Myocyte (in vitro differentiated cells): ENCODE measurements at places on chromosomes 5 and 9.

- DNase-seq: no peak
Observed at GRCh38 chr5:67014957-67015400, 181.6 kb downstream of the CD180 start.

DNA sequence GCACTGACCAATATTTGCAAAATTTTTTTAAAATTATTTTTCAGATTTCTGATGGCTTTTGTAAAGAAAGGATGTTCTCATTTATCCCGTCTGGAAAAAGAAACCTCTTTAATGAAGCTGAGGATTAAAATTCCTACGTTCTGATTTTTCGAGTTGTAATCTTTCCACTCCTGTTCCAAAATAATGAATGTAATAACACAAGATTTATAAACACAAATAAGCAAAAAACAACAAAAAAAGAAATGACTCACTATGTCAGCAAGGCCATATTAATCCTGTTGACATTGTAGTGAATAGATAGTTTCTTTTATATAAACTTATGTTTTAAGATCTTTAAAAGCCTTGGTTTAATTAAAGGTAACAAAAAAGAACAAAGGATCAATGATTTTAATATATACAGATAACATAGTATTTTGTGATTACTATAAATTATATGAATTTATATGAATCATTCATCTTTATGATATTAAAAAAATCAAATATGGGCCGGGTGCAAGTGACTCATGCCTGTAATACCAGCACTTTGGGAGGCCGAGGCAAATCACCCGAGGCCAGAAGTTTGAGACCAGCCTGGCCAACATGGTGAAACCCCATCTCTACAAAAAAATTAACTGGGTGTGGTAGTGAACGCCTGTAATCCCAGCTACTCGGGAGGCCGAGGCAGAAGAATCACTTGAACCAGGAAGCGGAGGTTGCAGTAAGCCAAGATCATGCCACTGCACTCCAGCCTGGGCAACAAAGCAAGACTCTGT is 336.6 kb upstream of the DAB2 start:
- no peak for DNase-seq

- no peak for DNase-seq
Observed at GRCh38 chr5:9841516-9842170, 211.5 kb upstream of the TAS2R1 start.

GRCh38 chr5:16378762-16379161 is 86.8 kb downstream of the ZNF622 start:
- no peak for DNase-seq

- DNase-seq: no peak
Observed at GRCh38 chr5:10578293-10578665, 14.4 kb downstream of the ANKRD33B start.

DNA sequence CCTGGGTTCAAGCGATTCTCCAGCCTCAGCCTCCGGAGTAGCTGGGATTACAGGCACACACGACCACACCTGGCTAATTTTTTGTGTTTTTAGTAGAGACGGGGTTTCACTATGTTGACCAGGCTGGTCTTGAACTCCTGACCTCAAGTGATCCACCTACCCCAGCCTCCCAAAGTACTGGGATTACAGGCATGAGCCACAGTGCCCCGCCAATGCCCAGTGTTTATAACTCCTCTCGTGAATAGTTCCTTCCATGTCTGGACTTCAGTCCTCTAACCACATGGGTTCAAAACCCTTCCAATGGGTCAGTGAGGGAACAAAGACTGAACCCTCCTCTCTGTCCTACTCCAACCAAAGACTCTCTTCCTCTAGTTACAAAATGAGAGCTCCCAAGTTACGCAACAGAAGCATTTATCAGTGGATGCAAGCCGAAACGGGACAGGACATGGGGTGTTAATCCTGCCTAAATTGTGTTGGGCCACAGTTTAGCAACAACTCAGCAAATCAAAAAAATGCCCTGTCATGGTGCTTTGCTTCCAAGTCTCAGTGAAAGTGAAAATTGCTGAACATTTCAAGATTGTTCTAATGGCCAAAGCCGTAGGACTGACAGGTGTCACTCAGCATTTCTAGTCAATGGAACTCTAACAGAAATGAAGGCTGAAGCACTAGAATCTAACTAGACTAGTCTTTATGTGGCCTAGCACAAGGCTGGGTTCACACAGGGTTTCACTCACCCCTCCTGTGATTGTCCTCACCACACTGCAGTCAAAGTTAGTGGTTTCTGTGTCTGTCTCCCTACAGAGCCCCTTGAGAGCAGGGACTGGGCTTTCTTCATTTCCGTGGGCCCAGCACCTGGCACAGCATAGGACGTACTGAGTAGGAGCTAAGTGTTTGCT is 3.2 kb upstream of the TMEM245 start:
- DNase-seq: no peak

DNA sequence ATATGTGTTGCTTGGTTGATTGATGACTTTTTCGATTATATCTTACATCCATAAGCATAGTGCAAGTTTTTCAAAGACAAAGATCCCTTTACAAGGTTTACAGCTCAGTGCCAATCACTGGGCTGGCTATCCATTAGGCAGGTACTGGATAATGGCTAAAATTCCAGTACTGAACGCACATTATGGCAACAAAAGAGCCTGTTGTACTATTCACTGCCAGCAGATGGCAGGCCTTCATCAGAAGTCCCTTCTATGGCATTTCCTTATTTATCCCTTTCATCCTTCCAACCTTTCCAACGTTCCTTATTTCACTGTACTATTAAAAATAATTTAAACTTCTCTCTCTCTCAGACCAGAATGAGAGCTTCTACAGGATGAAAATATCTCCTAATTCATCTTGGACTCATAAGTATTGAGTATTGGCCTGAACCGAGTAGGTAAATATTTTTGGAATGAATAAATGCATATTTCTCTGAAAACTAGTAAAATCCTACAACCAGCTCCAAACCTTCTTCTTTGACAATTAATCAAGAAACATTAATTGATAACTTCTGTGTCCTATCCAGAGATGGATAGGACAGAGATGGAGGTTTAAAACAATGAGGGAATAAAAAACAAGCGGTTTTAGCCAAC is 6.7 kb upstream of the WNT8A start:
- peak; percentile 67 for DNase-seq

DNA sequence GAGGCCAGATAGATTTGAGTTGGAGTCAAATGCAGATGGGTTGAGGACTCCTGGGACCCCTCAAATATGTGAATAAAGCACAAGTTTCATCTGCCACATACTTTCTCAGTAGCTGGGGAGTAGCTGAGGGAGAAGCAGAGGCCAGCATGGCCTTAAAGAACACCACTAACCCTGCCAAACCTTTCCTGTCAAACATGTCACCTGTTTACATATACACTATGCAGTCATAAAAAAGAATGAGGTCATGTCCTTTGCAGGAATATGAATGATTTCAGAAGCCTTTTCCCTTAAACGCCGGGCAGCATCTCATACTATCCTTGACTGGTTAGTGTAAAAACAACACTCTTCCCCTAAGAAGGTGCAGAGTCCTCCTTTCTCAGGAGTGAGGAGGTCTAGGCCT is 25.2 kb upstream of the HSD17B4 start:
- no peak for DNase-seq

- no peak for DNase-seq
Observed at GRCh38 chr9:96607971-96608370, 11.7 kb downstream of the CDC14B start.

DNA sequence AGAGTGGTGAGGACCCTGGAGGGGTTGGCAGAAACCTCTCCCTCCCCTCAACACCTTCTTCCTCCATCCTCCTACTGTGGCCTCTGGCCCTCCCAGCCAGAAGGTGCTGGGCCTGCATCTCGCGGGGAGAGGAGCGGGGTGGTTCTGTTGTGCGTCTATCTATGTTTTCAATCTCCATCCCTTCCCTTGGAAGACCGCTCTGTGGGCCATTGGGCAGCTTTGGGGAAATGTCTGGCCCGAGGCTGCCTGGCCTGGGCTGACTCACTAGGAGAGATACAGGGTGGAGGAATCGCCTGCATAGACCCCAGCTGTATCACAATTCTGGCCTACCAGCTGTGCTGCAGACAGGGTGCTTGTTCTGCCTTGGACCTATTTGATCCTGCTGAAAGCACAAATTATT is 48.4 kb upstream of the DAB2IP start:
- no peak for DNase-seq

DNA sequence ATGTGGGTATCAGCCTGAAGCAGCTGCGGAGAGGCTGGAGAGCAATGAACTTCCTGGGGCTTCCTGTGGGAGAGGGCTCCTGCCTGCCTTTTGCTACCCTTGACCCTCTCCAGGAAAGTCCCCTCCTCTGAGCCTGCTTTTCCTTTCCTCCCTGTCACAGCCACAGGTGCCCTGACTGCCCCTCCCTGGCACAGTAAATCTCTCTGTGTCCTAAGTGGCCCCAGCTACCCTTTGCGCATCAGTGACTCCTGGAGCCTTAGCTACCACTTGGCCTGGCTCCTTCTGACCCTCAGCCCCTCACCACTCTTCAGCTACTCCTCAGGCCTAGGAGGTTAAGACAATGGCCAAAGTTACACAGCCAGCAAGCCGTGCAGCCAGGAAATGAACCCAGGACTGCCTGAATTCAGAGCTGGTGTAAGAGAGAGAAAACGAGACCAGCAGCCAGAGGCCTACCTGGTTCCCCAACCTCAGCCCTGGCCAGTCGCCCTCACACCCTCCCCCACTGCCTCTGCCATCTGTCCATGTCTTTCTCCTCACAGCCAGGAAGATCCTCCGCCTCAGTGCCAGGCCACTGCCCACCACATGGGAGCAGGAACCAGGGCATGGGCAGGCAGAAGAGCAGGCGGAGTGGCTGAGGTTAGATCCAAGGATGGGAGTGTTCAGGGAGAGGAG is 18.6 kb downstream of the CNTFR start:
- DNase-seq: peak; percentile 51

DNA sequence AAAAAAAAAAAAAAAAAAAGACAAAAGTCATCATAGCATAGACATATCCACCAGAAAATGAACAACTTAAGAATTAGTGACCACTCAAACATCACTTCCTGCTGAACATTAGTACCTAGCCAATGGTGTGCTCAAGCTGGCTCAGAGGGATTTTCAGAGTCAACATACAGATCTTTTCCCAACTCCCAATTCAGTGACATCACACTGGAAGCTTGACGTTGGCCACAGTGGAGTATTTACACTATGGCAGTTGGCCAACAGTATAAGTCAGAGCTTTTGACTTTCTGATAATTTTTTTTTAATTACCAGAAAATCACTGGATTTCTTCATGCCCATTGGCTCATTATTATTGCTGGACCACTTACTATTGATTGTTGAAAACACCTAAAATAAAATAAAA is 383.5 kb downstream of the ARHGEF28 start:
- DNase-seq: no peak

DNA sequence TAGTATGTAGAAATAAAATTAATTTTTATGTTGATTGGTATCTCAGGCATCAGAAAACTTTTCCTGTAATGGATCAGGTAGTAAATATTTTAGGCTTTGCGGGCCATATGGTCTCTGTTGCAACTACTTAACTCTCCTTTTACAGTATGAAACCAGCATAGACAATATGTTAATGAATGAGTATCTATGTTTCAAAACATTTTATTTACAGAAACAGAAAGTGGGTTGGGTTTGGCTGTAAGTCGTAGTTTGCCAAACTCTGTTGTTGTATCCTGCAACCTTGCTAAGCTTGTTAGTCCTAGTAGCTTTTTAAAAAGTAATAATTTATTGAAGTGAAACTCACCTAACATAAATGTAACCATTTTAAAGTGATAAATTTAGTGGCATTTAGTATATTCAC is 132.1 kb downstream of the NR3C1 start:
- DNase-seq: no peak

DNA sequence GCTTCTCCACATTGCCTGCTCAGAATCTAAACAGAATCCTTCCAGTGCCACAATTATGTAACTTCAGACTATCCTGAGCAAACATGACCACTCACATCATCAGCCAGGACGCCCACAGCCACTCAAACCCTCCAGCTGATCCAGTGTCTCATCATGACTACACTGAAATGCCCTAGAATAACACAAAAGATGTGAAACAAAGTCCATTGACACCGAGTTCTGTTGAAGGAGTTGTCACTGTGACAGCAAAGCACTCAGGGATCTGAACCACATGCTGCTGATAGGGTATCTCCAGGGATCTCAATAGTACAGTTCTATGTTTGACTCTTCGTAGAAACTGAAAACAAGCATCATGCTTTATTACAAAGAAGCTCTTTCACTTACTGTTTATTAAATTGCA is 150.2 kb downstream of the GABBR2 start:
- DNase-seq: no peak

DNA sequence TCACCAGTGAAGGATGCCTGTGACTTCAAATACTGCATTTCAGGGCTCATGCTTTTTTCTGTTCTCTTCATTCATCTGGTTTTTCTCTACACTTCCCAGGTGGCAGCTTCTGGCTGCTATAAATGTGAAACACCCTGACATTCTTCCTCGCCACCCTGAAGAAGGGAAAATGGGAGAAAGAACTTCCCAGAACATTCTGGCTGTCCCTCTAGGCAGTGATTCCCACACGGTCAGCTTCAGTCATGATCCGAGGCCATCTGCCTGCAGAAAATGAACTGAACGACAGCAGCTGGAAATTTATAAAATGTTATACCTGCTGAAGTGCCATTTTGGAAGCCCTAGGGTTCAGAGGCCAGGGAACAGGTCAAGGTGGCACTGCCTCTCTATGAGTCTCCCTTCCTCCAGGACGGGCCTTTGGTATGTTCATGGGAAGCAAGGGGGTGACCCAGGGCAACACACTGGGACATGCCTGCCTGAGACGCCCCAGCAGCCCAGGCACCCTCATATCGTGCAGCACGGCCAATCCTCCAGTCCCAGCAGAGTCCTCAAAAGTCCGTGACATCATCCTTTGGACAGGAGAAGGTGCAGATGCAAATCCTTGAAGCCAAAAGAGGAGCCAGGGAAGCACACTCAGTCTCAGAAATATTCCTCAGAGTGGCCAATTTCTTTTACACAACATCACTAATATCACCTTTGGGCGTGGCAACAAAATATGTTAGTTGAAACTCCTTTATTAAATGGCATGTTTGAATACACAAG is 107.1 kb downstream of the SEMA5A start:
- DNase-seq: no peak

GRCh38 chr5:68088302-68088701 is 127.3 kb upstream of the PIK3R1 start:
- DNase-seq: peak; percentile 29

GRCh38 chr5:148697809-148698196 is 43.5 kb upstream of the HTR4 start:
- DNase-seq: no peak

DNA sequence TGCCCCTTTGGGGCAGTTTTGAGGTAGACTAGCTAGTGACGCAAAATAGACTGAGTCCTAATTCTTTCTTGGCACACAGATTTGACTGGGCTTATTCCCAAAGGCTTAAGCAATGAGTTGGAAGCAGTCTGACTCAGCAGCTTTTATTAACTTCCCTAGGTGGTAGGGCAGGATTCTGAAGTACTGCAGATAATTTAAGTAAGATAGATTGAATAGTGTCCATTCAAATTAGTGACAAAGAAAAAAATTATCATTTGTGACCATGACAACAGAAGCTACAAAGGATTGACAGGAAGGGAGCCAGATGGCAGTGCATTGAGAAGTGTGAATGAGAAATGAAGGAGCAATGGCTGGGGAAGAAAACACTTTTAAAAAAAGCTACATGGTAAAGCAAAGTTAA is 649.4 kb downstream of the CDH9 start:
- DNase-seq: no peak

- no peak for DNase-seq
Observed at GRCh38 chr5:31131381-31131891, 62.0 kb upstream of the CDH6 start.

- DNase-seq: no peak
Observed at GRCh38 chr9:37468620-37469019, 3.4 kb upstream of the ZBTB5 start.

- peak; percentile 94 for DNase-seq
Observed at GRCh38 chr5:156367597-156367996, 40.6 kb downstream of the SGCD start.

GRCh38 chr5:10689391-10690081 is 71.5 kb downstream of the DAP start:
- peak; percentile 55 for DNase-seq
